RKO (cell line): ENCODE measurements at places on chromosomes 1 and 21.
A peak's percentile ranks its signal among the peaks of the same experiment; 100 is the strongest.

GRCh38 chr1:36132029-36132428 is 7.0 kb upstream of the COL8A2 start:
- no peak for DNase-seq

DNA sequence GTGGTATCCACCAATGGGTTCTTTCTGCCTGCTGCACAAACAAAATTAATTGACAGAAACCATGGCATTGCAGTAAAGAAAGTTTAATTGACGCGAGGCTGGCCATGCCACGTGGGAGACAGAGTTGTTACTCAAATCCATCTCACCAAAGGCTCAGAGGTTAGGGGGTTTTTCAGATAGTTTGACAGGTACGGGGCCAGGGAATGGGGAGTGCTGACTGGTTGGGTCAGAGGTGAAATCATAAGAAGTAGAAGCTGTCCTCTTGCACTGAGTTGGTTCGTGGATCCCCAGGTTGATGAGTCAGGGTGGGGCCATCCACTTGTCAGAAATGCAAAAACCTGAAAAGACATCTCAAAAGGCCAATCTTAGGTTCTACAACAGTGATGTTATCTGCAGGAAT is 941 bp upstream of the TBCE start:
- no peak for DNase-seq

GRCh38 chr21:29372063-29372802 is 73.5 kb downstream of the BACH1 start:
- peak; percentile 81 for DNase-seq

GRCh38 chr1:198455966-198456365 is 84.5 kb downstream of the ATP6V1G3 start:
- no peak for DNase-seq

DNA sequence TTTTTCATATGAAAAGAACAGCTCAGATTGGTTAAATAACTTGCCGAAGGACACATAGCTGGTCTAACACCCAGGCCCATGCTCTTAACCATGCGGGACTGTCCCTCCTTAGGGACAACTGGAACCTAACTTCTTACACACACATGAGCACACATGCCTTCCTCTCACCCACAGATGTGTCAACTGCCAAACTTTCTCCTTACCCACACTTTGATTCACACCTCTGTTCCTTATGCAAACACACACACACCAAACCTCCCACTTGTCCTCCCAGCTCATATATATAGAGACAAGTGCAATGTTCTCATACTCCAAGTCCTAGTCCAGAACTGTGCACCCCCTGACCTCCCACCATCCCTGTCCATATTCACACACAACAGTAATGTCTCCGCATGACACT is 4.3 kb downstream of the RAB25 start:
- no peak for DNase-seq

DNA sequence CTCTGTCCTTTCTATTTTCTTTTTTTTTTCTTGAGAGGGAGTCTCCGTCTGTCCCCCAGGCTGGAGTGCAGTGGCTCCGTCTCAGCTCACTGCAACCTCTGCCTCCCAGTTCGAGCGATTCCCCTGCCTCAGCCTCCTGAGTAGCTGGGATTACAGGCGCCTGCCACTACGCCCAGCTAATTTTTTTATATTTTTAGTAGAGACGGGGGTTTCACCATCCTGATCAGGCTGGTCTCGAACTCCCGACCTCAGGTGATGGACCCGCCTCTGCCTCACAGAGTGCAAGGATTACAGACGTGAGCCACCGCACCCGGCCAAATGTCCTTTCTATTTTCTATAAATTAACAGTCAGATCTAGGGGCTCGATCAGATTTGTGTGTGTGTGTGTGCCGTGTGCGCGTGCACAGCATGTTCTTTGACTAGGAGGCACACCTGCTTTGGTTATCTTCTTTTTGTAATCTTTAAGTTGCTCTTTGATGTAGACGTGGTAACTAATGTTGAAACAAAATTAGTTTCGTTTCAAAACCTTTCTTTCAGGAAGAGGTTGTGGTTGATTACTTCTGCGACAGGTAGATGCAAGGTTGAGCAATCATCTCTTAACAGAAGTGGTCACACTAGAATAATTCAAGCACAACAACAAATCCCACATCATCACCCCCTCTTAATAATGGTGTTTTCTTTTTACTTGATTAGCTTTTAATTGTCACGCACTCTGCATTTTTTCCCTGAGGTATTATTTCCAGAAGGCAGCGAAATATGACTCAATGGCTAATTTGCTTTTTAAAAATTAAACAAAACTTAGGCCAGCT is 779 bp upstream of the DEGS1 start:
- no peak for DNase-seq

DNA sequence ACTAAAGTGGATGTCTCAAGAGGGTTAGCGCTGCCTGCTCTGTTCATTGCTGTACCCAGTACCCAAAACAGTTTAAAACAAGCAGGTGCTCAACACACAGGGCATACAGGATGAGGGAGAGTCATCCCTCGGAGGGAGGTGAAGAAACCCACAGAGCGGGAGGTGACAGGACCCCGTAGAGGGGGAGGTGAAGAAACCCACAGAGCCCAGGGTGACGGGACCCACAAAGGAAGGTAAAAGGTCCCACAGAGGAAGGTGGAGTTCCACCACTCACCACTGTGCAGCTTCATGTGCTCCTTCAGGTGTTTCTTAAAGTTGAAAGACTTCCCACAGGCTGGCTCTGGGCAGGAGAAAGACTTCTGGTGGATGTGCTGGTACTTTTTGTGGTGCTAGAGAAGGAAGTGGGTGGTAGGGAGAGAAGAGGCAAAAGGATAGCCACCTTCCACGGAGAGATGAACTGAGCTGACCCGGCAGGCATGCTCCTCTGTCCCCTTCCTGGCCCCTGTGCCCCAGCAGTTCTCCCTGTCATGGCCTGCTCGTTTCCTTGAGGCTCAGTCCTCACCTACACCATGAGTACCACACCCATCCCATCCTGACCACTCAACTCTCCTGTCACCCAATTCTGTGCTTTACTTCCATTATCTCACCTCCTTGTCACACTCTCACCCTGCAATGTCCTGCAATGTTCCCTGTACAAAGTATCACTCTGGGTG is 5.1 kb downstream of the ZNF692 start:
- DNase-seq, result no peak

DNA sequence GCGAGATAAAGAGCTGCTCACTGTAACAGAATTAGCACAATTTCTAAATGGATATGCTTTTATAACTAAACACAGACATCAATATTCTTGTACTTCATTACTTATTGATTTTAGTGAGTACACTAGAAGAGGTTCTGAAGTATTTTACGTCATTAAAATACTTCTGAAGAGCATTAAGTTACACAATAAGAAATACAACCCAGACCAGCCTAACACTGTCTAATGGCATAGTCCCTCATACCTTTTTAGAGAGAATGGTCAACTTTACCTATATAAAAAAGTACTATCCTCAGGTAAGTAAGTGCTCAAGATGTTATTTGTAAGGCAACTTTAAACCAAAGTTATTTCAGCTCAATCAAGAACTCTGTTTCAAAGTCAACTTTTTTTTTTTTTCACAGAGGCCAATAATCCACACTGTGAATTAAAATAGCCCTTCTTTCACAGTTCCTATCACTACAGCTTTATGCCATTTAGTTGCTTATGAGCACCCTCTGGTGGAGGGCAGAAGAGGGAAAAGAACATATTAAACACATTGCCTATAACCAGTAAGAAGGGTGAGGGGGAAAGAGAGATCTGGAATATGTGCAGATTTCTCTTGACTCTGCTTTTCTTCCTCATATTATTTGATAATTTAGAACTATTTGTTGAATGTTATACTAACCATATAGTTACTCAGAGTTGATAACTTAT is 182.1 kb upstream of the DMRTA2 start:
- peak; percentile 66 for DNase-seq

- peak; percentile 0 for DNase-seq
These were observed 605.3 kb upstream of the NR5A2 start for GRCh38 chr1:199422206-199422605.

- DNase-seq, result no peak
These were observed 549.2 kb downstream of the PTPRU start for GRCh38 chr1:29785554-29785953.

GRCh38 chr1:11875094-11875493 is 16.3 kb upstream of the NPPB start:
- no peak for DNase-seq

- DNase-seq, result no peak
These were observed 31.8 kb upstream of the SLFNL1 start for GRCh38 chr1:41053316-41053715.

DNA sequence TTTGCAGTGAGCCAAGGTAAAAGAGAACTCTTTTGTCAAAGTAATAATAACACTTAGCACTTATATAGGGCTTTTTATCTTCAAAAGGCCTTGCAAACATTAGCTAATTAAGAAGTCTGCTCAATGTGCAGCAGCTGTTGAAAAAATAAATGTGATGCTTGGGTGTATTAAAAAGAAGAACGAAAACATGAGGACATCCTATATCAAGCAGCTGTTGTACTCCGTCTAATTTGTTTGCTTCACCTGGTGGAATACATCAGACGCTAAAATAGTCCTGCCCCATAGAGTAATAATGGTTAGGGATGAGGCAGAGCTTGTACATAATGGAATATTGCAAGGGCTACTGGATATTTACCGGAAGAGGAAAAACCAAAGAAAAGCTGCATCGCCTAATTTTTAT is 299.5 kb downstream of the ST6GALNAC3 start:
- no peak for DNase-seq

DNA sequence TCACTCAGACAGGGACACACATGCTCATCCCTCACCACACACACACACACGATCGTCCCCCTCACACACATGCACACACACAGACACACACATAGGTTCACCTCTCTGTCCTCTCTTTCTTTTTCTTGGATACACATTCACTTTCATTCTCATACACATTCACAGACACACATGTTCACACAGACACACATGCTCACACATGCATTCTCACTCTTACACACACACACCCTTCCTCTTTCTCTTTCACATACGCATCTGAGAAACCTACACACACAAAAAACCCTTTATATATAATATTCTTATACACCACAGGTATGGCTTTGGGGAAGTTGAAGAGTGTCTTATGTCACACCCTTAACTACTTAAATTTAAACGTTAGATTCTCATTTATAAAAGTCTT is 248.6 kb upstream of the RUNX1 start:
- DNase-seq, result no peak

- DNase-seq, result no peak
These were observed 20.7 kb downstream of the CTNNBIP1 start for GRCh38 chr1:9889411-9889810.

DNA sequence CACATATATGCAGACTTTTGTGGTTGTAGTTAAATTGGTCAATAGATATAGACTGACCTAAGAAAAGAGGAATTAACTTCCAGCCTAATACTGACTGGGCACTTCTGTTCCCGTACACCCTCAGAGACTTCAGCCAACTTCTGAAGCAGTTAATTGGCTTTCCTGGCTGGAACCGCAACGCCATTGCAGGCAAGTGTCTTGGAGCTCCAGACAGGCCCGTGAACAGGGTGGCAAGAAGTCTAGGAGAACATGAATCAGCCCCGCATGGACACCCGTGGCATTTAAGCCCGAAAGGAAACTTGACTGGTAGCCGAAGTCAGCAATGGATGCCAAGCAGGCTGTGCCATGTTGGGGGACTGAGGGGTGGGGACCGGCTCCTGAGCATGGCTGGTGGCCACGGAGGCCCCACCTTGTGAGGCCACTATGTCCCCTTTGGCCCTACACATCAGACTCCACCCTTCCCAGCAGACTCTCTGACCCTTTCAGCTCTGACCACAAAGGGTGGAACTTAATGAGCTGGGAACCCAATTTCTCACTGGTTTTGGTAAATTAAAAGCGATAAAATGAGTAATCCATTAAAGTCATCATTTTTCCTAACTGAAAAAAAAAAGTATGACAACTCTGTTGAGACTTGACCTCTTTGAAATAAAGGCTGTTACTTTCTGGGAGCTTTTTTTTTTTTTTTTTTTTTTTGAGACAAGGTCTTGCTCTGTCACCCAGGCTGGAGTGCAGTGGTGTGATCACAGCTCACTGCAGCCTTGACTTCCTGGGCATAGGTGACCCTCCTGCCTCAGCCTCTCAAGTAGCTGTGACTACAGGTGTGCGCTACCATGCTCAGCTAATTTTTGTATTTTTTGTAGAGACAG is 54.1 kb downstream of the RUNX1 start:
- no peak for DNase-seq

GRCh38 chr1:247013391-247013790 is 5.5 kb upstream of the ZNF695 start:
- DNase-seq, result no peak

DNA sequence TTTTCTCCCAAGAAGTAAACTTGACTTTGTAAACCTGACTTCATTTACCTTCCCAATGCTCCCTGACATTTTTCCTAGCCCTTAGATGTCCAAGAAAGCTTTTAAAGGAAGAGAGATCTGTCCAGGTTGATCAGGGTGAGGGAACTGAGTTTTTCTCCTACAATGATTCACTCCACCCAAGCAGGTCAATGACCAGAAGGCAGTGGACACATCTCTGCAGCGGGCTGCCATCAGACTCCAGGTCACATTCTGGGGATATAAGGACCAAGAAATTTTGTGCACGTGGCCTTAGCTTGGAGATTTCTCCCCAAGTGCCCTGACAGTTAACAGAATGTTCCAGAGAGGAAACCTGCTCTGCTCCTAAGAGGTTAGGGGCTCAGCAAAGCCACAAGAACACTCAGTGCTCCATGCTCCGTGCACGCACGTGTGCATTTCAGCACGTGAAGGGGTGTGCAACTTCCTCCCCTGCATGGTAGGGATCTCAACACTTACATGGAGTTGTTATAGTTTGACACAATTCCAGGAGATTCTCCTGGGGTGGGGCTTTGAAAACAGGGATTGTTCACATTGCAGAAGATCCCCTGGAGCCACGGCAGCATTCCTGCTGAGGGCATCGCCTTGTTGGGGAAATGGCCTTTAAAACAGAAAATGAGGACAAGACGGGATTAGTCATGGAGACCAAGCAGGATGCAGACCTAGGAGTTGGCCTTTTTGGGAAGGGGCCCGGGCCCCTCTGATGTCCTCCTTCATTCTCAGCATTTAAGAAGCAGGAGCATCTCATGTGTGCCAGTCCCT is 9.8 kb downstream of the ABCA4 start:
- DNase-seq, result no peak

DNA sequence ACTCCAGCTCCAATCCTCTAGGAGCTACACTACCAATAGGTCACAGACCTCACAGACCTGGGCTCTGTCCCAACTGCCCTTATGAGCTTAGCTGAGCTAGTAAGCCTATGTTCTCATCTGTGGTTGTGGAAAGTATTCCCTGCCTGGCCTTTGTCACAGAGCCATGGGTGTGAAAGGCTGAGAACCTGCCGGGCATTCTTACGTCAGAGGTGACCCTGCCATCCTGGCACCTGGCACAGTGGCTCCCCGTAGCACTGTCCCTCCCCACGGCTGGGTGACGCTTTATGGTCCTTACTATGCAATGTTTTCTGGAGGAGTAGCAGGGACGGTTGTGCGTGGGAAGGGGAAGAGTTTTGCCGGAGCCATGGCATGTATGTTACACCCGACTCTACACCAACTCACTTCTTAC is 3.5 kb downstream of the TNFRSF1B start:
- no peak for DNase-seq

GRCh38 chr1:34684266-34684665 is 70.6 kb upstream of the GJB5 start:
- DNase-seq, result no peak

GRCh38 chr1:75964760-75965408 is 32.7 kb upstream of the ASB17 start:
- no peak for DNase-seq

GRCh38 chr21:31530897-31531705 is 128.4 kb upstream of the SOD1 start:
- DNase-seq, result no peak

GRCh38 chr1:220789532-220790147 is 2.9 kb downstream of the MTARC1 start:
- no peak for DNase-seq
